Occipital lobe (tissue), 3 donors: ENCODE measurements at places on chromosomes 4 and X.

DNA sequence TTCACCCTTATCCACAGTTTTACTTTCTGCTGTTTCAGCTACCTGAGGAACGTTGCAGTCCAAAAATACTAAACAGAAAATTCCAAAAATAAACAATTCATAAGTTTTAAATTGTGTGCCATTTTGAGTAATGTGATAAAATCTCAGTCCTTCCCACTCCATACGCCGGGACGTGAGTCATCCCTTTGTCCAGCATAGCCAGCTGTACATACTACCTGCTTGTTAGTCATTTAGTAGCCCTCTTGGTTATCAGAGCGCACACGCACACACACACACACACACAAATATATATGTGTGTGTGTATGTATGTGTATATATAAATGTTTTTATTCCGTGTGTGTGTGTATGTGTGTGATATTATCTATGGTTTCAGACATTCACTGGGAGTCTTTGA, 4.8 kb upstream of the CCSER1 start:
- DNase-seq, result peak; percentile 3

GRCh38 chrX:39855748-39856129, 242.0 kb downstream of the BCOR start:
- DNase-seq, result peak; percentile 27

DNA sequence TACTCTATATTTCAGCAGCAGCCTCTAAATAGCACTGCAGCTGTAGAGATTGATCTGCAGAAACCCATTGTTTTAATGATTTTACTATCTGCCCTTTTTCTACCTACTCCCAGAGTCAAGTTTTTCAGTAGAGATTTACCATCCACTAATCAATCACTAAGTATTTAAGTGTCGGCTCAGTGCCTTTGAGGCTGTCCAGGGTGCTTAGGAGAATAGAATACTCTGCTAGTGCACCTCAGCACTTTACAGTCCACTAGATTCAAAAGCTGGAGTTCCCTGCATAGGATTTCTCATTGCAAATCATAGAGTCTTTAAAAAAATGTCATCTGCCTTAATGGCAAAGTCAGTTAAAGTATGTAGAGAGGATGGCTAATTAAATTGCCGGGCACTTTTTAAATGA, 29.6 kb upstream of the ANAPC4 start:
- no peak for DNase-seq

DNA sequence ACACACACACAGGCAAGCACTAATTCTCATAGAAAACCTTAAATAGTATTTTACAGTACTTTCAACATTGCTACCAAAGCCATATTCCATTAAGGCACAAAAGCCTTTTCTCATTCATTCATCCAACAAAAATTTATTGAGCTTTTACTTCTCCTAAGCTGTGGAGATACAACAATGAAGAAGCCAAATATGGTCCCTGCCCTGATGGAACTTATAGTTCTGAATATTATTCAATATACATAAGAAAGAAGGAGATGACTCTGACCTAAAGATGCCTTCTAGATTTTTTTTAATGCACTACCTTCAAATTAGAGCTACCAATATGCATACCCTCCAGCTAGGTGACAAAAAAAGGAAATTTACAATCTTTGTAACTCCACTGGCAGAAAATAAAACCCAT, 90.0 kb upstream of the WDR44 start:
- no peak for DNase-seq

GRCh38 chr4:17636696-17637622, 22.5 kb downstream of the MED28 start:
- peak; percentile 64 for DNase-seq
